ENCODE measurements at places on chromosomes 7 and 10.

- DNase-seq: no peak
Measured at GRCh38 chr7:91005841-91006240, 258.4 kb upstream of the FZD1 start.

DNA sequence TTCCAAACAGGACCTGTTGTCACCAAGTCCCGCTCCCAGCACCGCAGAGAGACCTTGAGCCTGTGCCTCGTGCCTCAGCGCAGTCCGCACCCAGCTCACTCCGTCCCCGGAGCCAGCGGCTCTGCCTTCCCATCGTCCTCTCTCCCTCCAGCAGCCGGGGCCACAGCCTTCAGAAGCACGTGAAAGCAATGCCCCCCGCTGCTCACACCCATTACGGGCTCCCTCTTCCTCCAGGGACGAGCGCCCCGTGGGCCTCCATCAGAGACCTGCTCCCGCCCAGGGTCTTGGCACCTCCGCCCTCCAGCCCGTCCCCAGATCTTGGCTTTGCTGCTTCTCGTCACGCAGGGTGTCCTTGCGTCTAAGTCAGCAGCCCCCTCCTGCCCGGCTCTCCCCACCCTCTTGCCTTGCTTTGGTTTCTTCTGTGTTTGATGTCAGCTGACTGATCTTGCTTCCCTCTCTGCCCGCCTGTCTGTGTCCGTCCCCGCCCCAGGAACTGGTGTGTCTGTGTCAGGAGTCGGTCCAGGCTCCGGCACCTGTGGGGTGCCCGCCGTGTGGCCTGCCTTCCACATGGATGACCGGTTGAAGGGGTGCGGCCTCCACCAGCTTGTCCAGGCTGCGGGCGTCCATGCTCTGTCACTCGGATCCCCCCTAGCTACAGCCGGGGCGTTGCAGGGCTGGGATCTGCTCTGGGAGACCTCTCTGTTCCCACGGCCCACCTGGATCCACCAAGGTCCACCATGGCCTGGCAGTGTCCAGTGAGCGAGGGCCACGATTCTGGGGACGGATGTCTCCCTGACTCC, 61.9 kb downstream of the FOXL3 start:
- no peak for DNase-seq

DNA sequence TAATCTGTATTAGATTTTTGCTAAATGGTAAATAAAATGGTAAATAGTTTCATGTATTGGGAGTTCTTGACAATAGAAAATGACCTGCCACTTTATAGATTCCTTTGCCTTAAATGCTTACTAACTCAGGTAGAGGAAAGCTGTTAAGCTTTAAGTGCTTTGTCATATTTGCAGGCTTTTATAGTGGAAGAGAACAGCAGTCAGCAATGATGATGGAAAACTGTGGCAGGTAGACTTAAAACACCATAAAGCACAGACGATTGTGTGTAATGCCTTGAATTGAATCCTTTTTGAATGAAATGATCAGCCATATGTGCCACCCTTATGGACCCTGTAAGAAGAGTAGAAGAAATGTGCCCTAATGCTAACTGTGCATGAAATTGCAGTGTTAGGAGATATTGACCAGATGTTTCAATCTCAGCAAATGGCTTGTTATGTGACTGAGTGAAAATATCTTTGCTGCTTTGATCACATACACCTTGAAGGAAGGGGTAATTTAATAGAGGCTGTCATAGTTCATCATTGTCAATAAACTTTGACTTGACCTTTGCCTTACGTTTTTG, 230.4 kb downstream of the ADK start:
- no peak for DNase-seq

DNA sequence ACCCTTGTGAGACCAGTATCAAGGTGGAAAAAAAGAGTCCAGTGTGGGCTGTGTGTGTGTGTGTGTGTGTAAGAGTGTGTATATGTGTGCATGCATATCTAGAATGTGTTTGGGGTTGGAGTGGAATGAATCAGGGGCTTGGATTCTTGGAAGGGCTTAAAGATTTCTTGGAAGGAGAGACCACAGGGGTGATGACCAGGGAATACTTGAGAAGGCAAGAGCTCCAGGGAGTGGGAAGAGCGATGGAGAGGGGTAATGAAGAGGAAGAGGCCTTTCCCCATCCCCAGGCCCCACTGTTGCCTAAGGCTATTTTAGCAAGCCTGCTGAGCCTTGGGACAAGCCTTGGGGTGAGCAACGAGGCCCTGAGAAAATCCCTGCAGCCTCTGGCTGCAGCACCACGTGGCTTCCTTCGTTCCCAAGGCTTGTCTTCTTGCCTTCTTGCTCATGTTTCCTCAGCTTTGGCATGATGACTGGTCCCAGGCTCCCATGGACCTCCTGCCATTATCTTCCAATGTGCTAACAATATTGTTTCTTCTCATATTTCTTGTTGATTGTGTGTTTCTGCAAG, 663.4 kb downstream of the INHBA start:
- no peak for DNase-seq

- DNase-seq: no peak
Measured at GRCh38 chr7:46444256-46444655, 523.2 kb upstream of the IGFBP3 start.

All from GM04504 (cell line).